ENCODE measurements at places on chromosomes 7 and 10.
A peak's percentile ranks its signal among the peaks of the same experiment; 100 is the strongest.

DNA sequence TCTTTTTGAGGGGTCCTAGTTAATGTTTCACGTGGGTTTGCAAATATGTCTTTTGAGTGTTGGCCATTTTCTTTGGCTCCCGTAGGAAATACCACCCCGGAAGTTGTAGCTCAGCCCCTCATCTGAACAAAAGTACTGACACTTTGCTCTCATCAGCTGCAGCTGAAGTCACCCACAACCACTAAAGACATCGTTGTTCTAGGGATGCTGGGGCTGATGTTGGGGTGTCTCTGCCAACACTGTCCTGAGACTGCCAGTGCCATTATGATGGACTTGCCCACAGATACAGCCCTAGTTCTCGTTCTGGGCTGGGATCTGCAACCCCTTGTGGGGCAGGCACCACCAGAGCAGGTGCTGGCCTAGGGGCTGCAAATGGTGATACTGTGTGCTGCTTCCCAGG lies 82.6 kb upstream of the ARHGAP21 start:
- no peak for DNase-seq

GRCh38 chr7:70321016-70321590 lies 722.8 kb downstream of the AUTS2 start:
- no peak for DNase-seq

DNA sequence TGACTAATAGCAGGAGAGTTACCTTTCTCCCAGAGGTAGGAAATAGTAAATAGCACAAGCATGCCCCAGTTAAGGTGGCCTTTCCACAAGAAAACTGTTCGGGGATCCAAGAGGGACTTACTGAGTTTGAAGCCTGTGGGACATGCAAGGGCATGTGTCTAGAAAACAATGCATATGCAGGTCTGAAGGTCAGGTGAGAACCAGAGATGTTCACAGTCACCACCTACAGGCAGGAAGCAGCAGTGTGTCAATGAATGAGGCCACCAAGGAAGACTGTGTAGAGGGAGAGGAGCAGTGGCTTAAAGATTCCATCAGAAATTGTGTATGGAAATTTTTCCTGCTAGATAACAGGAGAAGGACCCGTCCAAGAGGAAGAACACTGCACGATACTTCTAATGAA lies 66.0 kb downstream of the CALD1 start:
- DNase-seq = no peak

DNA sequence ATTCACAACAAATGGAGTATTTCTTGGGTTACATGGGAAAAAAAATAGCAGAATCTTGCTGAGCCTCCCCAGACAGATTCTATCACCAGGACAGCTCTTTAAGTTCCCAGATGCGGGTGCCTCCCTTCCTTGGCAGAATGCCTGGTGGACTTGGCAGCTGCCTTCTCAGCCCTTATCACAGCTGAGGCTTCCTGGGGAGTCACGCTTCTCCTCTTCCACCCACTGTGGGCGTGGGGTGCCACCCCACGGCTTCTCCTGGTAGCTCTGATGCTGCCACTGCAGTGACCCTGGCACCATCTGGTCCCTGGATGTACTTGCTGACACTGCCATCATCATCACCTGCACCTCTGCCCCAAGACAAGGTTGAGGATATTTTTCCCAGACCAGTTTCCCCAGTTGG lies 16.2 kb upstream of the NME8 start:
- no peak for DNase-seq

- DNase-seq = no peak
Observed at GRCh38 chr10:31974434-31975124, 45.9 kb upstream of the ARHGAP12 start.

GRCh38 chr7:130151591-130152492 lies 53.4 kb downstream of the TMEM209 start:
- DNase-seq = no peak

GRCh38 chr10:42380926-42381547 lies 257.3 kb downstream of the ZNF33B start:
- no peak for DNase-seq

DNA sequence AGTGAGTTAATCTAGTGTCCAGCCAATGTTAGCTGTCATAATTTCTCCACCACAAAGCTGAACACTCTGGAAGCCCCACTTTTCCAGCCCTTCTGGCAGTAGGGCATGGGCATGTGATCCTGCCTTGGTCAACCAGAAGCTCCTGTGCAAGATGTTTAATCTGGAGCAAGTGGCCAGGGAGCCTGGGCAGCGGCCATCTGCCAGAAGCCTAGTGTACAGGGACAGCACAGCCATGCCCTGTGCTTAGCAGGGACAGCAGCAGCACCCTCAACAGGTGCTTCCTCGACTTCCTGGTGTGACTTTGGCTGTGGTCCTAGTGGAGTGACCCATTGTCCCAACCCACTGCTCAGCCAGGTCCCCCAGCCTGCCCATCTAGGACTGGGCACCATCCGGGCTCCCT lies 10.3 kb downstream of the RBP3 start:
- DNase-seq = no peak

DNA sequence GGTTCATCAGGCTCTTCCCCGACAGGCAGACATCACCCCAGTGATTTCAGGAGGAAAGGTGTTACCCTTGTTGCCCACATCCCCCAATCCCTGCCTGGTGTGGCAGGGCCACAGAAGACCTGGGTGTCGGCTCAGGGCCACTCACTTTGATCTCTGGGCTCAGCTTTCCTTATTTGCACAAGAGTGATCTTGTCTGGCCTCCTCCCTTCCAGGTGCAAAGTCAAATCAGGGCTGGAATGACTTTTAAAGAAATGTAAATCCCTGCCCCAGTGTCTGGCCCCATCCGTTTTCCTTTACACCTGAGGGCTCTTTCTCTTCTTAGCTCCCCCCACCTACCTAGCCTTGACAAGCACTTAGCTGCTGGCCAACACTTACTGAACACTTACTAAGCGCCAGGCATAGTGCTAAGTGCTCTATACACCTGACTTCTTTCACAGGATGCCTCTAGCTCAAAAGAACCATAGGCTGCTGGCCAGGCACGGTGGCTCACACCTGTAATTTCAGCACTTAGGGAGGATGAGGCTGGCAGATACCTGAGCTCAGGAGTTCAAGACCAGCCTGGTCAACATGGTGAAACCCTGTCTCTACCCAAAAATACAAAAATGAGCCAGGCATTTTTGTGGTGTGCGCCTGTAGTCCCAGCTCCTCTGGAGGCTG lies 979 bp upstream of the NODAL start:
- DNase-seq = no peak

- no peak for DNase-seq
Observed at GRCh38 chr7:41198502-41198901, 504.4 kb downstream of the INHBA start.

DNA sequence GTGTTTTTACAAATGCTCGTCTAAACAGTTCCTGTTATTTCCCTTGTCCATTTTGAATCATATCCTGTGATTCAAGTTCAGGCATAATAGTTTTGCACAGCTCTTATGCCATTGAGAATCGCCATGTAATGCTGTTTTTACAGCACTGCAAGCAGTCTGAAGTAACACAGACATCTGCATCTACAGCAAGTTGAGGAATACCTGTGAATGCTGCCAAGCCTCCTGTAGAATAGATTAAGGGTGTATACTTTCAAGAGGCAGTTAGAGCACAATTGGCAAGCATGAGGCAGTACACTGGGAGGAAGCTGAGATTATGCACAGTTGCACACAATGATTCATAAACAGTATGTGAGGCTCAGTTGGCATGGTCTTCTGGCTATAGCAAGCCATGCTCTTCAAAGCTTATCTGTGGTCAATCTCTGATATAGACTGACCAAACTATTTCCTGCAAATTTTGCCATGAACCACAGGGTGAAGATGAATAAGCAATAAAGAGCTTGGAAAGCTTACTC lies 121.9 kb upstream of the AKR1E2 start:
- DNase-seq = no peak

- DNase-seq = no peak
Observed at GRCh38 chr10:67836972-67837371, 1.0 kb downstream of the DNAJC12 start.

DNA sequence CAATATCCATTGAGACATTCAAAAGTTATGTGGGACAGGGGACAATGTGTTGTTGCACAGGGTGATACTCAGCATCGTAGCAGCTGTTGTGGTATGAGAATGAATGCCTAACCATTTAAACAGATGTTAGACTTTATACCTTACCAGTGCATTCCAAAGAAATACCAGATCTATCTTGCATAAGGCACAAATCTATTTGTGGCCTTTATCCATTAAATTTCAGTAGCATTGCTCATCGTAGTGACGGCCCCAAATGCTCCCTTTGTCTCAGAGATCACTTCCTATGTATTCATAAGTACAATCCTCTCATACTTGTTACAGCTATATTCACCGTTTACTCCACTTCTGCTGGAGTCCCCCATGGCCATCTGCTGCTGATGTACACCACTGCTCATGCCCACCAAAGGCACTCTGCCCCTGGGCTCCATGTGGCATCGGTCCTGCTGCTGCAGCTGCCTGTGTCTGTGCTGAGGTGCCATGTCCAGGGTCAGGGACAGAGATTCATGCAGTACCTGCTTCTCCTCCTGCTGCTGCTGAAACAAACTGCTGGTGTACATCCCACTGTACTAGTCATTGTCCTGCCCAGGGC lies 96.3 kb downstream of the CPED1 start:
- no peak for DNase-seq

DNA sequence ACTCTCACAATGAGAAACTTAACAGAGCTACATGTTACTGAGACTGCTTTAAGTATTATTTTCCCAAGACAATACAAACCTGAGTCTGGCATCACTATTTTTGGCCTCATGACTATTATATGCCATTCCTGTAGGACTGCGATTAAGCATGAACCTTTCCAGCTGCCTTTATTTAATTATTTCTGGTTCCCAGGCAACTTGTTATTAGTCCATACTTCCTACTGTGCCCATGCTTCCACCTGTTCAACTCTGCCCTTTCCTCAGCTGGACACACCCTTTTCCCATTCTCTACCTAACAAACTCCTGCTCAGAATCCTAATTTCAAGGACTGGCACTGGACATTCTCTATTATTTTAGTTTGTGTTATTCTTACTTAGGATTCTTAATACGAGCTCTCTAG lies 8.1 kb upstream of the CROT start:
- no peak for DNase-seq

DNA sequence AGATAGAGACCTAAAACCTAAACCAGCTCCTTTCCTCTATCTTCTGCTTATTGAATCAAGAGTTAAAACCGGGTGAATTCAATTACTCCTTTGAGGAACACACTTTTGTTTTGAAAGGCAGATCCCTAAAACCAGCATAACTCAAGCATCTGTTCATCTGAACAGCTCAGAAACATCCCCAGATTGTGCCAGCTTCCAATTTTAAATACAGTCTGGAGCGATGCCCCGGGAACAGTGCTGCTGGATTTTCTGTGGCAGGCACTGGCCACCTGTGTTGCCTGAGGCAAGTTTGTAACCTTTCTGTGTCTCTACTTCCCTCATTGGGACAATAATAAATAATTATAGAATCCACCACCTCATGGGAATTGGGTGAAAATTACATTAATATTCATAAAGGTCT lies 281.4 kb upstream of the NFE2L3 start:
- DNase-seq = no peak

- DNase-seq = no peak
Observed at GRCh38 chr10:104297697-104298660, 29.0 kb downstream of the GSTO2 start.

- no peak for DNase-seq
Observed at GRCh38 chr7:25786936-25787335, 365.1 kb upstream of the NFE2L3 start.

- DNase-seq = no peak
Observed at GRCh38 chr7:117829450-117830117, 43.7 kb downstream of the CTTNBP2 start.

DNA sequence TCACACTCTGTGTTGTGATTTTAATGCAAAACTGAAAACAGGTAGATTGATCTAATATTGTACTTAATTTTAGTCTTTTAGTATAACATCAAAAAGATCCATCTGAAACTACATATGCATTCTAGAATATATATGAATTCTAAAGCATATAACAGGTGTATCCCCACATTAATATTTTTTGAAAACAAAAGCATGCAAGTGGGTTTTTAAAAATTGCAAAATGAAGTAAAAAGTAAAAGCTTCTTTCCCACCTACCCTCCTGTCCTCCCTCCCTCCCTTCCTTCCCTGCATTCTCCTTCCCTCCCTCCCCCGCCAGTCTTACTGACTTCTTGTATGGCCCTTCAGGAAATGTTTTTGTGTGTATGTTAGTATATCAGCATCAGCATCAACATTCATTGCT lies 14.6 kb upstream of the STMP1 start:
- DNase-seq = no peak

GRCh38 chr7:22765609-22766008 lies 38.6 kb downstream of the IL6 start:
- no peak for DNase-seq

- DNase-seq = no peak
Observed at GRCh38 chr10:93199191-93199751, 125.6 kb downstream of the CYP26A1 start.

- DNase-seq = no peak
Observed at GRCh38 chr7:90877201-90877600, 281.1 kb downstream of the CDK14 start.

DNA sequence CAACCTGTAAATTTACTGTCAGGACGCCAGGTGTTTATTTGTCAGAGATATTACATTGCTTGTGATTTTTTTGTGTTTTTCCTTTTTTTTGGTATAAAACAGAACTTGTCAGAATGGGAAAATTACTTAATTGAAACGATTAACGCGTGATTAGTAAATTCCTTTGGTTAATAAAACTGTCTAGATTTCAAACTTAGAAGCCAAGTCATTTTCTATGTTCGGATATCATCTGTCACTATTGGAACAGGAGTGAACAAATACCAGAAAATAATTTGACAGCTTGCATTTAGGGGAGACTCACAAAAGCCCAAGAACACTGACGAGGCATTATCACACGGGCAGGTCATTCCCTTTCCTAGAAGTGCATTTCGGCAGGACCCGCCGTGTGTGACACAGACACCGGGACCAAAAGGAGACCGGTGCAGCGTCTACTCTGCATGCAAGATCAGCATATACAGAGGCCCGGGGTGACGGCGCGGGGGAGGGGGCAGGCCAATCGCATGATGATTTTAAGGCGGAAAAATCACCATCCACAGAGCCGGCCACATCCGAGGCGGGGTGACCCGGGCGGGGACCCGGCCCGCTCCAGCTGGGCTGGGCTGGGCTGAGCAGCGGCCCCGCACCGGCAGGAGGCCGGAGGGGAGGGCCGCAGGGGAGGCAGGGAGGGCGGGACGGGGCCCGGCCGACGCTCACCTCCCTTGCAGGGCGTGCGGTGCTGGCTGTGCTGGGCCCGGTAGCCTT lies 841 bp downstream of the GLUD1 start:
- peak; percentile 6 for DNase-seq

- DNase-seq = no peak
Observed at GRCh38 chr7:37341033-37341630, 107.5 kb downstream of the ELMO1 start.

DNA sequence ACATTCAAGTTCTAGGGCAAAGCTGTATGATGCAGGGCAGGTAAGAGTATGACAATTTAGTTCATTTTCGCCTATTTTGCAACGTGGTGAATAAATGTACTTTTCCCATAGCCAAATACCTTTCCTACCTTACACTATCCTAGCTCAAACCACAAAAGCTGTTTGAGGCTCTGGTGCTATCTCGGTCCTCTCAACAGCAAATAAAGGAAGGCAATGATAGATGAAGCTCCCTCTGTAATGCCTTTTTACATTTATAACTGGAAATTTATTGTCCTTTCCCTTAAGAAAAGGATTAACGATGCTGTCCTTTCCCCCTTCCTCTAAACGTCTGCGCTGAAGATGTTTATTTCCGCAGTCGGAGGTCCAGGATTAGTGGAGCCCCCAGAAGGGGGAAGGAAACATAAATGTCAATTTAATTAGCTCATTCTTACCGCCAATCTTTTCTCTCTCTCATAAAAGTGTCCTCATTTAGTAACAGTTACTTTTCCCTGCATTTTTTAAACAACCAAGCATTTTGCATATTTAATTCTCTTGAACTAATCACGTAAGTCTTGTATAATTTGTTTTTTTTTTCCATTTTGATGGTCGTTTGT lies 114.6 kb downstream of the PIP4K2A start:
- DNase-seq = no peak

All from NT2/D1 (cell line).